ENCODE measurements at places on chromosomes 2 and 18. TPM values are rescaled to one million over a fixed set of nuclear protein-coding genes. Genes with fewer than 3 reads are reported as not detected.

EMILIN2 gene
- 4.6 TPM for total RNA-seq

DNA sequence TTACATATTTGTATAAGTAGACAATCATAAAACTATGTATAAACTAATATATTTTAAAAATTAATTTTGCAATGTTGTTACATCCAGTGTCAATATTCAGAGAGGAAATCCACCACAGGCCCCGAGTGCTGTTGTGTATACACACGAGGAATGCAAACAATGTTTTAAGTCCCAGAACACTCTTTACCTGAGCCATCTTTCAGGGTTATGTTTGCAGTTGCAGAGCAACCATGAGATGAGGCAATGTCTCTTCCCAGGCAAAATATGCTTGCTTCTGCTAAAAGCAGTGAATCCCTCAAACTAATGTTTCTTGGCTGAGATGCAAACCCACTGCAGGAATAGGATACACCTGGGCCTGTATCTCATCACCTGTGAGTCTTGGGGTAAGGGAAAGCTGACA, 91.3 kb downstream of the ASXL2 start:
- no peaks in the 10 kb centered on the region for H3K36me3 ChIP-seq
- no peaks in the 10 kb centered on the region for H3K27me3 ChIP-seq
- H3K4me1 ChIP-seq, result peaks cover 29% of the 10 kb centered on the region
- DNase-seq, result no peak

DNA sequence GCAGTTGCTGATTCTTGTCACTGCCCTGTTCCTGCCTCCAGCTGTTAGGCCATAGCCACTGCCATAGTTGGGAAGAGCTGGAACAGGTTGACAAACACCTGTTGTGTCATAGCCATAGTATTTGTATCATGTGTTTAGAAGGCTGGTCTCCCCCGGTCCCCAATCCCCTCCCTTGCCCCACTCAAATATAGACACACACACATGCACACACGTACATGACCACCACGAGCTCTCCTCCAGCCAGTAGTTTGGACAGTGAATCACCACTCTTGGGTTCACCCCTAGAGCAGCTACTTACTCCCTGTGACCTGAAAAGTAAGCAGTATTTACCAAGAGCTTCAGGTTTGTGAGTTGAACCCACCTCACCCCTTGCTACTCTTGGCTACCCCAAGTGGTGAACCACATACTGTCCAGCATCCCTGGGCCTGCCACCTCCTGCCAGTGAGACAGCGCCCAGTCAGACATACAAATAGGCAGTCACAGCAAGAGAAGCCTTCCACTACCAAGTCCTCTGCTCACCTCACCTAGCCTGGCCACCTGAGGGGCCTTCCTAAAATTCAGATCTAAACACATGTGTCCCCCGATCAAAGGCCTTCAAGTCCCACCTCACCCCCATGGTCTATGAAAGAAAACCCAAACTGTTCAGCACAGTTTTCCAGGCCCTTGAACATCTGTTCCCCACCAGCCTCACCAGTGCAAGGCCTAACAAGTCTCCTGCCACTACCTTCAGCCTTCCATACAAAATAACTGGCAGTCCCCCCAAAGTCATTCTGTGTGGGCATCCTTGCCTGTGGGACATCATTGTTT, 7.1 kb downstream of the PCBP1 start:
- no peaks in the 10 kb centered on the region for H3K27me3 ChIP-seq
- DNase-seq, result no peak
- no peaks in the 10 kb centered on the region for H3K36me3 ChIP-seq
- H3K4me3 ChIP-seq, result peak overlapping the region; percentile 93
- H3K4me1 ChIP-seq, result peaks cover 57% of the 10 kb centered on the region

DNA sequence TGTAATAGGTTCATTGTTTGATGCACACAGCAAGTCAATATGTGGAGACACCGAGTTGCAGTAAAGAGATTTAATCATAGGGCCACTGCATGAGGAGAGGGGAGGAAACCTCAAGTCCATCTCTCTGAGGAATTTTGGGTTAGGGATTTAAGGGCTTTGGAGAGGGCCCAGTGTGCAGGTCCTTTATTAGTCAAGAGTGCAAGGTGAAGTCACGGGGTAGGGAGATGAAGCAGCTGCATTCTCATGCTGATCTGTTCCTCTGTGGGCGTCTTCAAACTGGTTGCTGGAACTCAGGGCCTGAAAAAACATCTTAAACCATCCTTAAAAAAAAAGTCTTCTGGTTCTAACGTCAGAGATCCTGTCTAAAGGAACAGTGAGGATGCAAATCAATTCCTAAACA, 131.6 kb downstream of the NXPH2 start:
- no peak for DNase-seq
- H3K27ac ChIP-seq, result no peak overlapping the region
- H3K36me3 ChIP-seq, result no peaks in the 10 kb centered on the region
- H3K4me1 ChIP-seq, result no peaks in the 10 kb centered on the region
- no peak overlapping the region for H3K4me3 ChIP-seq
- H3K27me3 ChIP-seq, result peaks cover 9% of the 10 kb centered on the region

Data from naive thymus-derived CD8-positive, alpha-beta T cell (primary cell).